Omental fat pad (tissue), 4 donors: ENCODE measurements at places on chromosomes 4 and X.

GRCh38 chr4:24056289-24056688 lies 166.4 kb upstream of the PPARGC1A start:
- no peak for DNase-seq

- DNase-seq, result no peak
Observed at GRCh38 chrX:867502-867901, 236.9 kb downstream of the SHOX start.

DNA sequence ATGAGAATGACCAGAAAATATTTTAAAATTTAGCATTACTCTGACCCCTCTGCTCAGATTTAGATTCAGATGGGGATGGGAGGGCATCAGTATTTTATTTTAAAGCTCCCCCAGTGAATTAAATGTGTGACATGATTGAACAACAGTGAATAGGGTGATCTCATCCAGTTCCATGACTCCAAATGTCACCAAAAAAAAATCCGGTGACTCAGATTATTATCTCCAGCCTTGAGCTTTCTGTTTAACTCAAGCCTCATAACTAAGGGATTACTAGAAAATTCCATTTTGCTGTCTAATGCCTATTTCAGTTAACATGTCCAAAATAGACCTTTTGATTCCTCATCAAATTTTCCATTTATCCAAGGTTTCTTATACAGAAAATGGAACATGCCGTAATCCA lies 121.8 kb upstream of the TMEM47 start:
- no peak for DNase-seq

- DNase-seq, result no peak
Observed at GRCh38 chrX:72159769-72160168, 21.8 kb upstream of the PIN4 start.

DNA sequence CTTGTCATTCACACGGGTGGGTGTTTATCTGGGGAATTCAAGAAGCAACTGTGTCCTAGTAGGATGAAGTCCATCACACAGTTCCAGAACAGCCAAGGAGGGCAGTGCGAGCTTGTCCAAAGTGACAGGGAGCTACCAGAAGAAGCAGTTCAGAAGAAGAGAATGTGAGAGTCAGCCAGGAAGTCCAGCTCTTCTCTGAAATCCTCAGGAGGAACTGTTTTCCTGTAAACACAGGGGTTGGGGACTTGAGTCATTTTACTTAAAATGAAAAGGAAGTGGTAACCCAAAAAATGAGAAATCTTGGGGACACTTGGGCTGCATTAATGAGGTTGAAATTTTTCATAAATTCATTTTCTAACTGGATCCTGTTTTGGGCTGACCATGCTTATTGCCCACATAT lies 8.2 kb upstream of the TLR10 start:
- DNase-seq, result no peak

GRCh38 chr4:74904509-74905065 lies 28.3 kb upstream of the PARM1 start:
- no peak for DNase-seq

GRCh38 chr4:81804849-81805248 lies 333.1 kb upstream of the RASGEF1B start:
- no peak for DNase-seq

DNA sequence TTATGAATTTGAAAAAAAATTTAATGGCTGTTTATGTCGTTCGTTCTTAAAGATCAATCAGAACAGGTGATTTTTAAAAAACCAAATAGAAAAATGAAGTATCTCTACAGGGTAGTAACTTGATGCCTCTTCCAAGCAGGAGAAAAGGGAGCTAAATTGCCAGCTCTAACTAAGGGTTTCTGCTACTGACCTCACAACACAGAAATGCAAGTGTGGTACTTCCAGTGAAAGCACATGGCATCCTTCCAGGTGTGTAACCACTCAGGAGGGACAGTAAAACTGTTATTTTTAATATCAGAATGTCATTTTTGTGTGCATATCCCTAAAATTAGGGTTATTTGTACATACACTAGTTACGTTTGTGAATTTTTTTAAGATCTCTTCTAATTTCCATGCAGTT lies 116.8 kb upstream of the ZCCHC13 start:
- DNase-seq, result no peak
